Activated T-helper 17 cell treated with anti-CD3 and anti-CD28 coated beads, Interleukin-2, amount 50 U/mL, for 72 hours (primary cell): ENCODE measurements at places on chromosomes 3 and 15. TPM values are rescaled to one million over a fixed set of nuclear protein-coding genes. Genes with fewer than 3 reads are reported as not detected.
A peak's percentile ranks its signal among the peaks of the same experiment; 100 is the strongest.

DNA sequence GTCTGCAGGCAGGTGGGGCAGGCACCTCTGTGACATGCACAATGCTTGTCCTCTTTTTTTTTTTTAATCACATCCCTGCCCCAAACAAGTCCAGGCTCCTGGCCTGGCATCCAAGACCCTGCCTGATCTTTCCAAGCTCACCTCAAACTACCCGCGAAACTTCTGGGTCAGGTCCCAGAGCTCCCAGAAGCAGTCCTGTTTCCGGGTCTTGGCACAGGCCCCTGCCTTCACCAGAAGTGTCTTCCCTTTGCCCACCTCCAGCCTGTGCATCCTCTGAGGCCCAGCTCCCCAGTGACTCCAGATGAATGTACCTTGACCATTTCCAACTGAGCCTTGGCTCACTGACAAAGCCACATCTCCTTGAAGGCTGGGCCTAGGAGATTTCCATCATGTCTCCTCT lies 23.0 kb downstream of the PLA2G4E start:
- no peak for ATAC-seq

- peak; percentile 85 for ATAC-seq
Observed at GRCh38 chr3:50227390-50228183, 8.4 kb upstream of the GNAI2 start.

- no peak for ATAC-seq
Observed at GRCh38 chr15:95733931-95734330, 596.6 kb upstream of the NR2F2 start.

GRCh38 chr3:155704061-155704460 lies 40.8 kb downstream of the PLCH1 start:
- no peak for ATAC-seq

DNA sequence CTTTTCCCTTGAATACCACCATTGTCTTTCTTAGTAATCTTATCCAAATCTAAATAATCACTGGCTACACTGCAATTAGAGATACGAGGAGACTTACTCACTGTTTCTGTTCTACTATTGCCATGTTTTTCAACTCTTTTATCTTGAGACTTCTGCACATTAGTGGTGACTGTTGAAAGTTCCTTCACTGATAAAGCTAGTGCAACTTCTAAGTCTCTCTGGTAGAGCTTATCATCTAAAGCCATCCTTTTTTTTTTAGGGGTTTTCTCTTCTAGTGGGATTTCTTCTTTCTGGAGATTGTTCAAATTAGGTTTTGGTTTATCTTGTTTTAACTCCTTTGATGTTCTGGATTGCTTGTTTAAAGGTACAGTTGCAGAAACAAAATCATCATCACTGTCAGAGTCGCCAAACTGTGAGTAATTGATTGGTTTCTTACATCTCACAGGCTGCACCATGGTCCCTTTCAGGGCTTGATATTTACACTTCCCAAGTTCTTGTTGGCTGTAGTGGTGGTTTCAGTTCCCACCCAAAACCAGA lies 37.7 kb downstream of the NCK1 start:
- peak; percentile 93 for ATAC-seq

- ATAC-seq: no peak
Observed at GRCh38 chr15:65423976-65424679, 1.4 kb upstream of the IGDCC4 start.

DNA sequence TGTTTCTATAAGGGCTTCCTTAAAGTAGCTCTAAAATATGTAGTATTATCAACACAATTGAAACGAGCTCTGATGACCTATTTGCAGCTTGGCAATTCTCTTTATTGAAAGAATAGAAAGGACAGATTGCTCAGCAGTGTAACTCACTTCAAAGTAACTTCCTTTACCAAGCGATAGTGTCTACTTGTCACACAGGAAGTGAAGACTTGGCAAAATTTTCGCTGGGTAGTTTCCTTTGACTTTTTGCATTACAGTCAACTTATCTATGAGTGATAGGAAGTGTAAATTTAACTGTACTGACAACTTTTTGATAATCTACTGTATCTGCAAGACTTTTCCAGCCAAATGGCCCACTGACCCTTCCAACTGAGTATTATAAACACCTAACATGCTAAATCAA lies 22.8 kb downstream of the SLC9A9 start:
- peak; percentile 87 for ATAC-seq

DNA sequence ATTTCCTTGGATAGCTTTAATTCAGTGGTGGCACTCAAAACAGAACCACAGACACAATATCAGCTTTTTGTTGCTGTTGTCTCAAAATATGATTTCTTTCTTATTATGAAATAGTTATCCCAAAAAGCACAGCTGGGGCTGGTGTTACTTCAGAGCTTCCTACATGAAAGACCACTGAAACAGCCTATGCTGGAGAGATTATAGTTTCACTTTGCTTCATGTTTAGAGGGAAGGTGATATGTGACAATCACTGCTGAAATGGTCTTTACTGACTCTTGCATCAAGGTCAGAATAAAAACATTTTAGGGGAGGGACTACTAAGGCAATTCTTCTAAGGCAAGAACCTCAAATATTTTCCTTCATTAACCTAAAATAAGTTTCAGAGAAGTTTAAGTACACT lies 190.7 kb downstream of the TNIK start:
- ATAC-seq: peak; percentile 23

DNA sequence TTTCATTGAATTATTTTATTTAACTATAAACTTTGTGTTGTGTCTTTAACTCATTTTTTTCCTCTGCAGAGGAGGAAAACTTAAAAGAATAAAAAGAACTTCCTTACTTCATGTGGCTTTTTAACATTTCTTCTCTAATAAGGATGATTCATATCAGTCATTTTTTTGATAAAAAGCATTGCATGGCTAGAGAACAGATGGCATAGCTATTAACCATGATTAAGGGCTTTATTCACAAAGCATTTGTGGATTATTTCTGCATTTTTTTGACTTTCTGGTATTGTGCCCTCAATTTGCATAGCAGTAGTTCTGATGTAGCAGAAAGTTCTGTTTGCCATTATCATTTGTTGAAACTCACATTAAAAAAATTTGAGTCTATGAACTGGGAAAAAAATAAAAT lies 540.8 kb downstream of the SI start:
- ATAC-seq: no peak

GRCh38 chr3:101011136-101011535 lies 17.9 kb upstream of the ABI3BP start:
- ATAC-seq: no peak

DNA sequence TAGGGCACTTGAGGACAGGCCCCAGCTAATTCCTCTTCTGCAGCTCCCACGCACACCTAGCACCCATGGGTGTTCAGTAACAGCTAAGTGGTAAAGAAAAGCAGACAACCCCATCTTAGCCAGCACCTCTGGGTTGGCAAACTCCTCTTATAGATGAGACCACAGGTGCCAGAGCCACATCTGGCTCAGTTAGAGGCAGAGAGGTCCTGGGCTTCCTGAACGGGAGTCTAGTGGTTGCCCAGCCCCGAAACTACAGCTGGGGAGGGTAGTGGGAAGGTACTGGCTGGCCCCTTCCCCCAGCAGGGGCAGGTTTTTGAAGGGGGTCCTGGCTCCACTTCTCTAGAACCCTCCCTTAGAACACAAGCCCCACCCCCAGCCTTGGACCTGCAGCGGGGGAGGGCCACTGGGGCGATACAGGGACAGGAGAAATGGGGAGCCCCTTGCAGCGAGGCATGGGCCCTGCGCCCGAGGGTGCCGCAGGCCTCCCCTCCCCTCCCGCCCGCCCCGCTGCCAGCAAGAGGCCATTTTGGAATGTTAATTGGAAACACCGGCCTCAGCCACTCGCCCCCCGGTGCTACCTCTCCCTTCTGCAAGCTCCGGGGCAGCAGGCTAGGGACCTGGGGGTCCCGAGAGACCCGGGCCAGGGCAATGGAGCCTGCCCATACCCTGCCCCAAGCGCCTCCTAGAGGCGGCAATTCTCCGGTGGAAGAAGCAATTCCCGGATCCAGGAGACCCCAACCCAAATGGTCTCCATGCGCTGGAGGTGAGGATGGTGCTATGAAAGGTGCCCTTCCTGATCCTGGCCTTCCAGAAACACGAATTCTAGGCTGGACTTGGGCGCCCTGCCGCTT lies 1.5 kb downstream of the DUSP7 start:
- no peak for ATAC-seq

GRCh38 chr15:43118829-43119228 lies 13.0 kb upstream of the UBR1 start:
- no peak for ATAC-seq

- ATAC-seq: no peak
Observed at GRCh38 chr15:45855907-45856579, 221.2 kb downstream of the SQOR start.

- no peak for ATAC-seq
Observed at GRCh38 chr3:101926594-101927105, 77.3 kb downstream of the NFKBIZ start.

GRCh38 chr3:37241880-37242279 lies 67.5 kb upstream of the LRRFIP2 start:
- ATAC-seq: no peak

DNA sequence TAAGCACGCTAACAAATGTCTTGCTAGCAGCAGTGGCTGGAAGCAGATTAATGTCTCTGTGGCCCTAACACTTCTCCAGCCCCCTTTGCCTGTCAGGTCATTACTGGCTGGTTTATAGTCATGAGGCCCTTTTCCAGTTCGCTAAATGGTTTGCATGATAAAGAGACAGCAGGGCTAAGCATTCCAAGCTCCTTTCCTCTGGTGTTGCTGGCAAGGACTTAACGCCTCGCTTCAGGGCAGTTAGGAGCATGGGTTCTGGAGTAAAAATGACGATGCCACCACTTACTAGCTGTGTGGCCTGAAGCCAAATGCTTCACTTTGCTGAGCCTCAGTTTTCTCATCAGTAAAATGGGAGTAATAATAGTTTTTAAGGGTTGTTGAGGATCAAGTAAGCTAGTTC lies 185.9 kb downstream of the MEGF11 start:
- ATAC-seq: no peak

DNA sequence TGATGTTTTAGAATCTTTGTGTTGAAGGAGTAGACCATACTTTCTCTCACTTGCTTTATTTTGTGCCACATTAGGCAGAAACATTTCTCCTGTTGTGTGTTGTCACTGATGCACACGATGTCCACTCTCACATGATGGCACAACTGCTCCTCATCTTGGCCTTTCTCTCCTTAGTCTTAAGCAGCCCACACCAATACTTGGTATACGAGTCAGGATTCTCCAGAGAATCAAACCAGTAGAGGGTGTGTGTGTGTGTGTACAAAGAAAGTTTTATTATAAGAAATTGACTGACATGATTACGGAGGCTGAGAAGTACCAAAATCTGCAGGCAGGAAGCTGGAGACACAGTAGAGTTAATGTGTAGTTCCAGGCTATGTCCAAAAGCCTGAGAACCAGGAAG lies 187.1 kb downstream of the ALCAM start:
- no peak for ATAC-seq

DNA sequence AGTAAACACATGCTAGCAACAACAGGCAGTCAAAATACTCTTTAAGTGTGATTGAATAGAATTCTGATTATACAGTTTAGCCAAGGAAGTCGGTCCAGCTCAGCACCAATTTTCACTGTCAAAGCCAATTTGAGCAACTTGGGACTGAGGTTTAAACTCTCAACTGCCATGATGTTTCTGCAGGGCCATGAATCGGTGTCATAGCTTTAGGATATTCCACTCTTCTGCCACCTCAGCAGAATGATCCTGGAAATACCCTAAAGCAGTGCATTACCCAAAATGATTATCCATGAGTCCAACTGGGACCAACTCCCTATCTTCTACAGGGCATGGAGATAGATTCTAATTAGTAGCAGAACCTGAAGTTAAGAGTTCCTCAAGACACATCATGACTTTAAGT lies 262.4 kb downstream of the RORA start:
- no peak for ATAC-seq

- no peak for ATAC-seq
Observed at GRCh38 chr15:96031426-96032110, 298.9 kb upstream of the NR2F2 start.

DNA sequence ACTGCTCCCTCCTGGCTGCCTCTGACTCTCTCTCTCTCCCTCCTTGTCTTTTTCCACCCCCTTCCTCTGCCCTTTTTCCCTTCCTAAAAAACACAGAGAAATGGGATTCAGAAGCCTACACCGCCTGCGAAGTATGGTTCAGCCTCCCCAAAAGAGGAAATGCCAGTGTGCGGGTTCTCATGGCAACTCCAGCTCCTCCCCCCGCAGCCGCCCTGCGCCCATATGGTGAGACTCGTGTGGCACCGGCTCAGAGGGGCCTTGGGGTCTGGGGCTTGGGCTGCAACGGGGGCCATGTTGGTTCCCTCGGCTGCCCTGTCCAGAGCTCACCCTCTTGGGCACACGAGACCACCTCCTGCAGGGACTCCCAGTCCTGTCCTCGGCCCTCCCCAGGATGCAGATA lies 23.6 kb upstream of the LINGO1 start:
- no peak for ATAC-seq

GRCh38 chr15:50425219-50425618 lies 1.0 kb downstream of the USP8 start:
- no peak for ATAC-seq

- ATAC-seq: peak; percentile 7
Observed at GRCh38 chr3:46948830-46949671, 27.5 kb downstream of the CCDC12 start.

DNA sequence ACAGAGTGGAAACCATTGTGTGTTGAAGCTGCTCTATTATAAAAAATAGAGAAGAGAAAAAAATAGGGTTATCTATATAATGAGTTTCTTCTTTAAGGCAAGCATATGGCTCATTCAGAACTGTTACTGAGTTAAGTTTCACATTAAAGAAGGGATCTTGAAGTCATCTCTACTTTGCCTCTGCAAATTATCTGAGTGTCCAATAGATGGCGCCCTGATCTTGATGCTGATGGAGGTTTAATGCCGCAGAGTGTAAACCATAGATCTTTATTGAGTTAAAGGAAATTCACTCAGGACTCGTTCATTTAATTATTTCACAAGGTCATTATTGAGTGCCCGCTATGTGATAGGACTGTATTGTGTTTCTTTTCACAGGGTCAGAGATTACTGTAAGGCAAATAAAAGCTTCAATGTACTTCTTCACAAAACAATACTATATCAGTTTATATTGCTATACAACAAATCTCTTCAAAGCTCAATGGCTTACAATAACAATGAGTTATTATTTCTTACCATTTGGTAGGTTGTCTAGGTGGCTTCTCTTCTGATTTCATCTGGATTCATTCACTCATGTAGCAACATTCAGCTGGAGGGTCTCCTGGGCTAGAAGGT lies 171.4 kb downstream of the NSUN3 start:
- peak; percentile 52 for ATAC-seq

GRCh38 chr3:50633230-50633790 lies 16.4 kb downstream of the MAPKAPK3 start:
- no peak for ATAC-seq

The NCKIPSD gene
- 110 TPM for total RNA-seq

The GOLGA6B gene
- not detected for total RNA-seq

The NME9 gene
- 1.6 TPM for total RNA-seq

The XRN1 gene
- total RNA-seq: 51.4 TPM

The LRRIQ4 gene
- 0.13 TPM for total RNA-seq

The ISL2 gene
- total RNA-seq: 0.35 TPM

The CHAC1 gene
- total RNA-seq: 6.8 TPM

The ST8SIA2 gene
- not detected for total RNA-seq

The PRSS50 gene
- 0.11 TPM for total RNA-seq

The CCR2 gene
- total RNA-seq: 2.9 TPM

The HEMK1 gene
- 99.2 TPM for total RNA-seq

The MESP2 gene
- not detected for total RNA-seq

The STRA6 gene
- not detected for total RNA-seq

The GCNT3 gene
- total RNA-seq: not detected

The GOLGA6L10 gene
- total RNA-seq: 1.2 TPM

The CD47 gene
- 139 TPM for total RNA-seq
